Dermis lymphatic vessel endothelial cell (primary cell): ENCODE measurements at places on chromosomes 4 and X. TPM values are rescaled to one million over a fixed set of nuclear protein-coding genes. Genes with fewer than 3 reads are reported as not detected.

The HERC5 gene
- total RNA-seq = 2.2 and 3.4 TPM in 2 replicates

The USP51 gene
- total RNA-seq = 1.5 and 1.6 TPM in 2 replicates

The IL15 gene
- total RNA-seq = 0.52 and 2.1 TPM in 2 replicates

The CT45A1 gene
- not detected in 2 replicates for total RNA-seq

The TRIM2 gene
- total RNA-seq = 11.9 and 12.0 TPM in 2 replicates

The POU3F4 gene
- not detected in 2 replicates for total RNA-seq

The CT45A3 gene
- total RNA-seq = not detected in 2 replicates

The C1QTNF7 gene
- not detected in 2 replicates for total RNA-seq

The ENOX2 gene
- 12.9 and 19.0 TPM in 2 replicates for total RNA-seq

The ZNF157 gene
- not detected in 2 replicates for total RNA-seq

The PPP2R2C gene
- total RNA-seq = 0.54 and 0.86 TPM in 2 replicates

The JCHAIN gene
- total RNA-seq = not detected in 2 replicates

The CHRNA9 gene
- total RNA-seq = not detected in 2 replicates

The GNRHR gene
- total RNA-seq = not detected in 2 replicates

The SLC6A14 gene
- not detected in 2 replicates for total RNA-seq

The ADAMTS3 gene
- total RNA-seq = 0.33 and 0.34 TPM in 2 replicates

The PARM1 gene
- under 0.01 and 0.11 TPM in 2 replicates for total RNA-seq

The ESX1 gene
- 0.17 and 0.22 TPM in 2 replicates for total RNA-seq

The IGSF1 gene
- total RNA-seq = under 0.01 TPM in 1 of 2 replicates, not detected in the other

The DKK2 gene
- under 0.01 TPM in 1 of 2 replicates, not detected in the other for total RNA-seq

The SOWAHB gene
- total RNA-seq = not detected in 2 replicates

The PLCXD1 gene
- total RNA-seq = 7.3 and 8.6 TPM in 2 replicates

The TSC22D3 gene
- 21.5 and 23.0 TPM in 2 replicates for total RNA-seq

The TCEAL9 gene
- total RNA-seq = 76.1 and 76.7 TPM in 2 replicates

The CLDN22 gene
- not detected in 2 replicates for total RNA-seq

The PDGFRA gene
- total RNA-seq = 0.26 and 1.1 TPM in 2 replicates

The GLOD5 gene
- not detected in 2 replicates for total RNA-seq

The CXorf58 gene
- total RNA-seq = under 0.01 TPM in 1 of 2 replicates, not detected in the other

The SYP gene
- 0.17 and 0.22 TPM in 2 replicates for total RNA-seq

The CT45A2 gene
- total RNA-seq = not detected in 2 replicates

The MAGEB1 gene
- total RNA-seq = not detected in 2 replicates

The RBM47 gene
- total RNA-seq = under 0.01 TPM in 1 of 2 replicates, not detected in the other

The TEX13B gene
- total RNA-seq = not detected in 2 replicates

The PGRMC1 gene
- 86.9 and 95.3 TPM in 2 replicates for total RNA-seq

The GUCY1A1 gene
- 41.5 and 163 TPM in 2 replicates for total RNA-seq

The SLC6A8 gene
- total RNA-seq = 3.1 and 7.4 TPM in 2 replicates

The EXOC1L gene
- not detected in 2 replicates for total RNA-seq

The GPR78 gene
- not detected in 2 replicates for total RNA-seq

The SLC2A9 gene
- 1.2 and 1.4 TPM in 2 replicates for total RNA-seq

The CCDC149 gene
- 16.8 and 24.5 TPM in 2 replicates for total RNA-seq
